ENCODE measurements at places on chromosomes 4 and X.

GRCh38 chr4:21979196-21979595 lies 30.6 kb upstream of the KCNIP4 start:
- DNase-seq: no peak

- no peak for DNase-seq
Observed at GRCh38 chrX:120677004-120677652, 47.3 kb upstream of the C1GALT1C1 start.

GRCh38 chrX:4179031-4179430 lies 465.6 kb upstream of the PRKX start:
- no peak for DNase-seq

GRCh38 chrX:118338930-118339329 lies 7.0 kb upstream of the WDR44 start:
- DNase-seq: no peak

DNA sequence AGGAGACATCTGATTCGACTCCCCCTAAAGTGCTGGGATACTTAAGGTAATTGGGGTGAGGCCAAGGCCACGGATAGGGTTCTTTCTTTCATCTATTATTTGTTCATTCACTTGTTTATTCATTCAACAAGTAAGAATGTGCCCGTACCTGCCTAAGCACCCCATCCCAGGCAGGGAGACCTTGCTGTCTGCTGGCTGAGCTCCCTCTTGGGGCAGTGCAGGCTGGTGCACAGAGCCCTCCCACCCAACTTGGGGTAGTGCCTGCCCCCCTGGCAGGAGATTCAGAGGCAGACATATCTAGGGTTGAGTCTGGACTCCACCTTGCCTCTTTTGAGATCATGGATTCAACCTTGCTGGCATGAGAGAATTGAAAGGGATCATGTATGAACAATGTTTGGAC lies 95.7 kb downstream of the DRD5 start:
- no peak for DNase-seq

DNA sequence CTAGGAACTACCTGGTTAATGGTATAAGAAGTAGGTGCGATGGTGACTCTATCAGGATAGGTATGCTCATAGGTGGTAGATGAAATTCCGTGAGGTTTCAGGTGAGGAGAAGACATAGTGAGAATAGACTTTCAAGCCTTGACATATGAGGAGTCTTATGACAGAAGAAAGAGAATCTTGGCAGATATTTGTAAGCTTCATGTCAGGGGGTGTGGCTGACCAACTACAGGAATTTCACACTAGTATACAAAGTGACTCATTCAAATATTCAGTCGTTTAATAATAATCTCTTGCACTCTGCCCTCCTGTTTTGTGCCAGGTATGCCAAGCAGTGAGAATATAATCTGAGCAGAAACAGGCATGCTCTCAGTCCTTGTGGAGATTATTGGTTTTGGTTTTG lies 22.8 kb downstream of the PACRGL start:
- no peak for DNase-seq

GRCh38 chrX:127305013-127305412 lies 485.5 kb downstream of the PRR32 start:
- DNase-seq: no peak

DNA sequence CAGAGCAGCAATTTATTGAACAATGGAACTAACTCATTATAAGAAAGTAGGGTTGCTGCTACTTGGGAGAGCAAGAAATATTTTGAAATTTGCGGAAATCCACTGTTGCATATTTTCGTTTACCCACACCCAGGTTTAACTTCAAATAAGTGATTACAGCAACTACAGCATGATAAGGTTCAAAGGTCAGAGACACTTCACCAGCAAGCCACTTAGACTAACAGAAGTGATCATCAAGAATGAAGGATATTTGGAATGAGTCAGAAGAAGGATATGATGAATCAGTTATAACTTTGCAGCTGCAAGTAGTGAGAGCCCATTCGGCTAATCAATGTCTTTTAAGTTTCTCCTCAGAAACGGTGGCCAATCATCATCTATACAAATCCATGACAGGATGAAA lies 199.3 kb downstream of the TMA16 start:
- no peak for DNase-seq

DNA sequence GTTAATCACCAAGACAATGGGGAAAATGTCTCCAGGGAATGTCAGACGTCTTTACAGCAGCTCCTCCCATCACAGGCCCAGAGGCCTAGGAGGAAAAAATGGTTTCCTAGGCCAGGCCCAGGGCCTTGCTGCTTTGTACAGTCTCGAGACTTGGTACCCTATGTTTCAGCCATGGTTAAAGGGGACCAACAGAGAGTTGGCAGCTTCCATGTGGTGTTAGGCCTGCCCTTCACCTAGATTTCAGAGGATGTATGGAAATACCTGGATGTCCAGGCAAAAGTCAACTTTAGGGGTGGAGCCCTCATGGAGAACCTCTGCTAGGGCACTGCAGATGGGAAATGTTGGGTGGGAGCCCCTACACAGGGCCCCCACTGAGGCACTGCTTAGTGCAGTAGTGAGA lies 38.5 kb downstream of the ABCG2 start:
- DNase-seq: no peak

DNA sequence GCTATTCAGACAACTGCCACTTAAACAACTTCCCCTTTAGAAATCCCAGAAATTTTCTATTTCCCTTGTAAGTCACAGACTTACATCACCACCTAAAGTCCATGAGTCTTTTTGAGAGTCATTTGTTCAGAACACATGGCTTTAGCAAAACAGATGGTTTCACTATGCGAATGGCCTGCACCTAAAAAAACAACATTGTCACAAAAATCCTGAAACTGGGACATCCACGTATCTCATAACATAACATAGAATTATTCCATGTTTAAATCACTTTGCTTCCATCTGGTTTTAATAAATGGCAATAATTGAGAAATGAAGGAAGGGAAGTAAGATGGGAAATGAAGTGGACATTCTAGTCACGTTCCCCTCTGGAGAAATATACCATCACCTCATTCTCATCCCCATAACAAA lies 155.3 kb upstream of the EDNRA start:
- no peak for DNase-seq

- DNase-seq: no peak
Observed at GRCh38 chrX:119753001-119753400, 5.4 kb upstream of the SOWAHD start.

DNA sequence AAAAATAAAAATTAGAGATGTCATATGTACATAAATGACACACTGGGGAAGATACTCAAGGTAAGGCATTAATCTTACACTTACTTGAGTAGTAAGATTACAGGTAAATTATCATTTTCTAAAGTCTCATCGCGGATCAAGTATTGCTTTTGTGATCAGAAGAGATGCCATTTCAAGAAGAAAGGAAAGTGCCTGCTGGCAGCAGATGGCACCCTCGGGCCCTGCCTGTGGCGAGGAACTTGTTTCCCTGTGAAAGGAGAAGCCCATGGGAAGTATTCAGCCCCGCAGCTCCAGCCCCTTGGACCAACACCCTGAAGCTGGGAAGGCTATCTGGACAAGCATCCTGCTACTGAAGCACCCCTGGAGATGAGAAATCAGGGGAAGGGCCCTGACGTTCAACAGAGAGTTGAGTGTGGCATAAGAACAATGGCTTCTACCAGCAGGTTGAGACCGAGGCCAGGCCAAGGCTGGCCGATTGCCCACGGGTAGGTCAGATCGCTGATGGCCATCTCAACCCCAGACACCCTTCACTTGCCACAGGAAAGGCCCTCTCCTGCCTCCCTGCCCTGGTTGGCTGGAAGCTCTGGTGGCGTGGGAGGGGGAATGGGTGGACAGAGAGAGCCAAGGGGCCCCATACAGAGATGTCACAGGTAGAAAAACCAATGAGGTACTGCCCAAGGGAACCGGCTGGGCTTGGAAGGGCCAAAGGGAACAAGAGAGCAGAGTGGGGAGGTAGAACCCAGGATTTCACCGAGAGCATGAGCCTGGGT lies 18.8 kb upstream of the MXD4 start:
- DNase-seq: no peak
